T1000 (cell line): ENCODE measurements at places on chromosomes 7 and 10.

- DNase-seq: no peak
Observed at GRCh38 chr10:113967126-113967525, 76.5 kb upstream of the ADRB1 start.

- DNase-seq: no peak
Observed at GRCh38 chr7:20021831-20022230, 195.4 kb downstream of the MACC1 start.

- no peak for DNase-seq
Observed at GRCh38 chr7:12643001-12643643, 44.3 kb upstream of the ARL4A start.

DNA sequence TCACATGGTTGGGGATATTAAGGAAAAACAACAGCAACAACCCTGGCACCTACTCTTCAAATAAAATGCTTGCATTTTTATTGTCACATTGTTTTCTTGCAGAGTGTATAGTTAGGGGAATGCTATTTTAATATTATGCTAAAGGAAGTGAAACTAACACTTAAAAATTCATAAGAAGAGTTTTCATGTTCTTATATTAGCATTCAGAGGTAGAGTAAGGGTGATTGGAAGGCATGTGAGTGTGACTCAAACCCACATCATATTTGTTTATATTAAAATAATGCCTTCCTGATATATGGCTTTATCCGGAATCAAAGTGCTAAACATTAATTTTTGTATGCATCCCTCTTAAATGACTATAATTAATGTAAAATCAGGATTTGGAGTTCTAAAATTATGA is 59.8 kb upstream of the TES start:
- DNase-seq: no peak

- DNase-seq: no peak
Observed at GRCh38 chr7:46007194-46007593, 86.1 kb upstream of the IGFBP3 start.

- peak; percentile 60 for DNase-seq
Observed at GRCh38 chr7:142854372-142855113, at the start of gene EPHB6. EPHB6 (plus strand) TSS chr7:142855076; CDS start chr7:142863228, 8,152 bp downstream.

GRCh38 chr7:53422291-53422690 is 386.9 kb downstream of the POM121L12 start:
- DNase-seq: no peak

- DNase-seq: no peak
Observed at GRCh38 chr10:43842072-43842471, 193.4 kb upstream of the ZNF32 start.

GRCh38 chr10:47282005-47282656 is 17.9 kb upstream of the GDF10 start:
- DNase-seq: no peak

- no peak for DNase-seq
Observed at GRCh38 chr7:21044384-21044783, 257.7 kb upstream of the SP8 start.

DNA sequence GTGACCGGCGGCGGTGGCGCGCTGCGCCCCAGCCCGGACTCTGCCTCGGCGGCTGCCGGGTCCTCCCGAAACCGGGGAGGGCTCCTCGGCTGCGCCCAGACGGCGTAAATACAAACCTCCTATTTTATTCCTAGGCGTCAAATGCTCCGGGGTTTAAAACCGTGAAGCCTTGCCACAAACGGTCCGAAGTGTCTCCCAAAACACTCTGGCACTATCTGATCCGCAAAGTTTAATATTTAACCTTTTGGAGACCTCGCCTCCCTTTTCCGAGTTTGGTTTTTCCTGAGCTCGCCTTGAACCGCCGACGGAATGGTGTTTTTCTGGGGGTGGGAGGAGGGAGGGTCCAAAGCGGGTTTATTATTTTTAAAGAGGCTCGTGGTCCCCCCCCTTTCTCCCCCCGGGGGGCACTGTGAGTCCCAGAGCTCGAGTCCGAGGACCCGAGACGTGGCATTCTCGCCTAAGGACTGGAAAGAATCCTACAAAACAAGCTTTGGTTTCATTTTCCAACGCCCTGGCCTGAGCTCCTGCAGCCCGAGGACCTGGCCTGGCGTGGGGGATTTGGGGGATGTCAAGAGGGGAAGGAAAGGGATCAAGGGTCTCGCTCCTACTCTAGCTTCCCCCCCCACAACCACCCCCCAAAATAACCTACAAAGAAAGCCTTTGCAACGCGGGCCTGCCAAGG is 1.8 kb downstream of the TNRC18 start:
- no peak for DNase-seq

DNA sequence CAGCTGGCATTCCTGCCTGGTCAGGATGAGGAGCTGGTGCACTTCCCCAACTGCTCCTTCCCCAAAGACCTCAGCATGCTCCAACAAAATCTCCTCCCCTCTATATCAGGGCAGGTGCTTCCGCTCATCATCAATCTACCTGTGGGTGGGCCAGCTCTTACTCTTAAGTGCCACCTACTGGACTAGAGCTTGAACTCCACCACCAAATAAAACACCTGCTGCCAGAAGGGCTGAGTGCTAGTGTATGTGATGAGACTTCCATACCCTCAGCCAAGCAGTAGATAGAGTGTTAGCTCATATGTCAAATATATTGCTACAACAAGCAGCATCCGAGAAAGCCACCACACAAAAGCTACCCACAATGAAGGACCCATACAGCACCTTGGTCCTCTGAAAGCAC is 264.3 kb downstream of the RNLS start:
- DNase-seq: no peak

DNA sequence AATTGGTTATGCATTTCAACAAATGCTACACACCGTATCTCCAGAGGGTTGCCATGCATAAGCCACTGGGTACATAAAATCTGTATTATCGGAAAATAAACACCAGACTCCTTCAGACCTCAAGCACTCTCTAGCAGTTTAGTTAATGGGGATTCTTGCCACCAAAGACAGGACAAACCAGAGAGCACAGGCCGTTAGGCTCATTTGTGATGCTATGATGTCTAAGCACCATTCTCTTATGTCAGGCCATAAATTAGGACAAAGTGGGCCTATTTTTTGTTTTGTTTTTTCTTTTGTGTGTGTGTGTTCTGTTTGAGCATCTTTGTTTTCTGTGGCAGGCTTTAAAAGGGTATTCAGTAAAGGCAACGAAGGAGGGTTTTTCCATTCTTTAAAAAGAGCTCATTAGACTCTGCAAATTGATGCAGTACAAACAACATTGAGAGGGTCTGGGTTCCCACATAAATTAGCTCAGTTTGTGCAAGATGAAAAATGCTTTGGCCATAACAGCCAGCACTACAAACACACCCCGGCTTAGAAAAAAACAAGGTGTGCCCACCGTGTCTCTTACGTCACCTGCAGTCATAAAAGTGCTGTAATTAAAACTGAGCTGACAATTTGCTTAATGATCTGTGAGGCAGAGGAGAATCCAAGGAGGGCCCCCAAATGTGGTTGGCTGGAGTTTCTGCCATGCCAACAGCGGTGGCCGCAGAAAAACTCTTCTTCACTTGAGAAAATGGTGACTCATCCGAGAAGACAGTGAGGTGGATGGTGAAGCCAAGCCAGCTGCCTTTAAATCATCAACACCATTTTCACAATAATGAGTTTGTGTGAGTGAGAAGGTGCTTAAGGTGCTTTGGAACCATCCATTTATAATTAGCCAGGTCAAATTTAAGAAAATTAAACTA is 297.9 kb downstream of the GATA3 start:
- DNase-seq: no peak
